Fibroblast of skin of back (primary cell): ENCODE measurements at places on chromosomes 2 and 18.

GRCh38 chr2:110740747-110741349 is 8.5 kb downstream of the ACOXL start:
- DNase-seq: peak; percentile 10

DNA sequence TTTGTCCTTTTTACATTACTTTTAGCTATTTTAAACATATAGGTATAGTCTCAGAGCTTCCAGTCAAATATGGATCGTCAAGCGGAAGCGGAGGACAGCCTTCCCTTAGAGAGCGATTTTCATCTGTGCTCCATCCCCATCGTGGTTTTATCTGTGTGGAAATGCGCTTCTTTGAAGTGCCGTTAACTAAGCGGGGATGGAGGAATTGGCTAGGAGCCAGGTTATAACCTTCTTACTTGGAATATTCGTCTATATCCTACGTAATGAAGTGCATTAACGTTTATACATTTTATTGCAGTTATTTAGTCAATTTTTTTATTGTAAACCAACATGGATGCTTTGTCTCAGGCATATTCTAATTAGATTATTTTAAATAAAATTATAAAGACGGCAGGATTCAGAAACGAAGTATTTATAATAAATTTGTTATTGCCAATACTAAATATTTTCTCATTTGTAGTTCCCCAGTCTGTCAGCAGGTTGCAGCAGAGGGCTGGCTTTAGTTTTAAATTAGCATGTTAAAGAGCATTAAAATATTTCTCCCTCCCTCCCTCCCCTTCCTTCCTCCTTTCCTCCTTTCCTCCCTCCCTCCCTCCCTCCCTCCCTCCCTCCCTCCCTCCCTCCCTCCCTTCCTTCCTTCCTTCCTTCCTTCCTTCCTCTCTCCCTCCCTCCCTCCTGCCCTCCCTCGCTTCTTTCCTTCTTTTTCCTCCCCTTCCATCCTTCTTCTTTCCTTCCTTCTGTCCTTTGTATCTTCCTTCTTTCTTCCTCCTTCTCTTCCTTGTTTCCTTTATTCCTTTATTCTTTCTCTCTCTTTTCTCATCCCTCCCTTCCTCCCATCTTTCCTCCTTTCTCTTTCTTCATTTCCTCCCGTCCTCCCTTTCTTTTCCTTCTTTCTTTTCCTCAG is 80.6 kb upstream of the DOCK10 start:
- peak; percentile 30 for DNase-seq

DNA sequence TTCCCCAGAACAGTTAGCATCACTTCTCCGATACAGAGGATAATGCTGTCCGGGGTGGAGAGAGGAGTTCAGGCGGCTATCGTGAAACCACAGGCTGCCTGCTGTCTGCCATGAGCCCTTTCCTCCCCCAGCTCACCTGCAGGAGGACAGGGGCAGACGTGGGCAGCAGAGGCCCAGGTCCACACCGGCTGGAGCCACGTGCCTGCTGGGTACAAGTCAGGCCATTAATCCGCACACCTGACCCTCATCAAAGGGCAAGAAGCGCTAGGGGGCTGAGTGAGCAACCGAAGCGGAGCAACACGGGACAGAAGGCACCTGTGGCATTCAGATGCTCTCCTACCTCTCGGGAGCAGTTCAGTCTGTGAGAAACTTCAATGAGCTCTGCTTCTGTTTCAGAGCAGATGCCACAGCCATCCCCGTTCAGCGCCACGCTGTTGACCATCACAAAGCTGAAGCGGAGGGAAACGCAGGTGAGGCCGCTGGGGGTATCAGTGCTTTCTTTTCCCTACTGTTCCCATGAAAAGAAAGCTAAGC is 21.5 kb downstream of the MPPE1 start:
- no peak for DNase-seq

DNA sequence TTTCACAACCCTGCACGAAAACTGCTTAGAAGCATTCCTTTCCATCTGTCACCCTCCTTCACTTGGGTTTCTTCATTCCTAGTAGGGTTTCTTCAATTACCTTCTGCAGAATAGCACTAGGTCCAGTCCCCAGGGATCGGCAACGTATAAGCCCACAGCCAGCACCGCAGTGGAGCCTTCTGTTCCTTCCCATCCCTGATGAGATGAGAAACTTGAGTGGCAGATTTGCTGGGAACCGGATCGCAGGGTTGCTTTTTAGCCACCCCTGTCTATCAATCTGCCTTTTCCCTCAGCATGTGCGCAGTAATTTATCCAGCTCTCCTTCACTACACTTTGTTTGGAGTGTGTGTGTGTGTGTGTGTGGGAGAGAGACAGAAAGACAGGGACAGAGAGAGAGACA is 94.2 kb downstream of the CD8B2 start:
- no peak for DNase-seq

DNA sequence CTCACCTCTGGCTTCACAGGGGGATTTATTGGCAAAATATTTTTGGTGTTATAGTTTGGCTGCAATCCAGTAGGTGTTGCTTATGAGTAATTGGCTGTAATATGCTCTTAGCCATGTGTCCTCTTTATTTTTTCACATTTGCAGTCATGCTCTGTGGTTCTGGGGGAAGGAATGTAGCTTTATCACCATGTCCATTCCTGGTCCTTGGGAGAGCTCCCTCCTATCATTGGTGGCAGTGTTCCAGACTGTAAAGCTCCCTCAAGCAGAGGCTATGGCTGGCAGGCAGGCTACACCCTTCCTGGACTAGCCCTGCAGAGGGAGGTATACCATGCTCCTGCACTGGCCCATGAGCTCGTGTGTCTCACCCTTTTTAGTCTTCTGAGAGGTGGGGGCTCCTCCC is 120.0 kb upstream of the FSIP2 start:
- DNase-seq: peak; percentile 54

GRCh38 chr2:61172671-61173070 is 10.7 kb downstream of the C2orf74 start:
- DNase-seq: no peak

- DNase-seq: peak; percentile 49
Observed at GRCh38 chr2:33583194-33583938, 15.7 kb downstream of the FAM98A start.

DNA sequence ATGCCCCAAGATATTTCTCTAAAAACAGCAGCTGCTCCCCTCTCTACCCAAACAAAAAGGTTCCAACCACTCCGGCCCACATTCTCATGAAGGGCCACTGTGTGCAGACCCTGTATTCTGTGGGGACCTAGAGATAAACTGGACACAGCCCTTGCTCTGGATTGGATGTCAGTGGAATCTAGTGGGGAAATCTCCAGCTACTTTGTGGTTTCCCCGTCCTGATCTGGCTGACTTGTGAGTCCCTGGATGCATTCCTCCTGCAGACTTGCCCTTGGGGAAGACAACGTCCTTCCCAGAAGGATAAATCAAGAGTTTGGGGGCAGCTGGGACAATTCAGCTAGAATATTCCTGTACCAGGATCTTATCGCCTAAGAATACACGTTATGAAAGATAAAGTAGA is 151.1 kb downstream of the FSHR start:
- peak; percentile 2 for DNase-seq

- peak; percentile 4 for DNase-seq
Observed at GRCh38 chr18:69948919-69949537, 1.4 kb upstream of the CD226 start.
